ENCODE measurements at places on chromosomes 6 and 20. TPM values are rescaled to one million over a fixed set of nuclear protein-coding genes. Genes with fewer than 3 reads are reported as not detected.
A peak's percentile ranks its signal among the peaks of the same experiment; 100 is the strongest.

The SLC16A10 gene
- 7.7 TPM for polyA plus RNA-seq

- H3K36me3 ChIP-seq = no peaks in the 10 kb centered on the region
- no peak for DNase-seq
- H3K4me1 ChIP-seq = peaks cover 13% of the 10 kb centered on the region
- no peaks in the 10 kb centered on the region for H3K27me3 ChIP-seq
- no peak overlapping the region for H3K4me3 ChIP-seq
Observed at GRCh38 chr6:81938014-81938856, 185.8 kb upstream of the TENT5A start.

- no peak overlapping the region for H3K27ac ChIP-seq
- no peaks in the 10 kb centered on the region for H3K36me3 ChIP-seq
- DNase-seq = no peak
- H3K4me1 ChIP-seq = no peaks in the 10 kb centered on the region
- no peak overlapping the region for H3K4me3 ChIP-seq
Observed at GRCh38 chr20:5668529-5668868, 81.7 kb upstream of the SHLD1 start.

GRCh38 chr6:15661853-15662325 lies 939 bp downstream of the DTNBP1 start:
- peak overlapping the region; percentile 90 for H3K27ac ChIP-seq
- peak overlapping the region; percentile 96 for H3K4me3 ChIP-seq
- H3K4me1 ChIP-seq = no peaks in the 10 kb centered on the region
- no peaks in the 10 kb centered on the region for H3K27me3 ChIP-seq

Measured in left lung (tissue), 14 donors.